AG09319 (cell line): ENCODE measurements at places on chromosomes 1 and 21.

DNA sequence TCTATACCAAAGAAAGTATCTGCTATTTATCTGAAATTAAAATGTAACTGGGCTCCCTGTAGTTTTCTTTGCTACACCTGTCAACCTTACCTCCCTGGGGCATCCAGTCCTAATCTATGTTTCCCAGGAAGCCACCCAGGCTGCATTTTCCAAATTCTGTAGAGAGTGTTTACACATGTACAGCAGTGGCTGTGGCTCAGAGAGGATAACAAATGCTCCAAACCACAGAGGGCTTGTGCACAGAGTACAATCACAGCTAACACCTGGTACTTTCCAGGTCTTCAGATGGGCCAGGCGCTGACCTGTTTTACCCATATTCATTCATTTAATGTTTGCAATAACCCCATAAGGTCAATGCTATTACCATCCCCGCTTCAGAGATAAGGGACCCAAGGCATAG is 146.5 kb upstream of the TNR start:
- DNase-seq = no peak

GRCh38 chr1:92957030-92957734 is 4.1 kb downstream of the DIPK1A start:
- DNase-seq = no peak

- DNase-seq = no peak
These were observed 59.2 kb upstream of the MORC3 start for GRCh38 chr21:36260802-36261201.

DNA sequence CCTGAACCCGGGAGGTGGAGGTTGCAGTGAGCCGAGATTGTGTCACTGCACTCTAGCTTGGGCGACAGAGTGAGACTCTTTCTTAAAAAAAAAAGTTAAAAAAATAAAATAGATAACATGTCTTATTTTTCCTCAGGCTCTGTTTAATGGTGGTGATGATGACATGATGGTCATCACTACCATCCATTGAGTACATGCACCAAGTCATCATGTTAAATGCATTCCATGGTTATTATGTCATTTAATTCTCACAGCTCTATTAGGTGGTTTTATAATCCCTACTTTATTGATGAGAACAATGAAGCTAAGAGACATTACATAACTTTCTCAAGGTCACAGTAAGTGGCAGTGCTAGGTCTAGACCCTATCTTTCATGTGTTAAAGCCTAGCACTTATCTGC is 34.4 kb upstream of the MAB21L3 start:
- no peak for DNase-seq

GRCh38 chr1:45822644-45823043 is 19.2 kb downstream of the MAST2 start:
- DNase-seq = no peak

DNA sequence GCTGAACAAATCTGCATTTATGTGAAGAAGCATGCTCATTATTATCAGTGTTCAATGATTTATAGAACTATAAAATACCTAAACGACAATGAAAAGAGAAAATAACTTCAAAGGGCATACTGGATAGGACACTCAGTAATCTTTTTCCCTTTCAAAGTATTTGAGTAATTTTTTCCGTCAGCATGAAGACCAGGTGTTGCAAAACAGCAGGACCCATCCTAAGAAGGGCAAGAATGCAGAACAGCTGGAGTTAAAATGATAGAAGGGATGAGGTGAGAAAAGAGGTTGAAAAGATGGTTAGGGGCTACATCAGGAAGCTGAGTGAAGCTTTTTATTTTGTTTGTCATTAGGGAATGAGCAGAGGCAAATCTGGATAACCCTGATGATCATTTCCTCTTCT is 7.1 kb upstream of the RGS18 start:
- DNase-seq = no peak

DNA sequence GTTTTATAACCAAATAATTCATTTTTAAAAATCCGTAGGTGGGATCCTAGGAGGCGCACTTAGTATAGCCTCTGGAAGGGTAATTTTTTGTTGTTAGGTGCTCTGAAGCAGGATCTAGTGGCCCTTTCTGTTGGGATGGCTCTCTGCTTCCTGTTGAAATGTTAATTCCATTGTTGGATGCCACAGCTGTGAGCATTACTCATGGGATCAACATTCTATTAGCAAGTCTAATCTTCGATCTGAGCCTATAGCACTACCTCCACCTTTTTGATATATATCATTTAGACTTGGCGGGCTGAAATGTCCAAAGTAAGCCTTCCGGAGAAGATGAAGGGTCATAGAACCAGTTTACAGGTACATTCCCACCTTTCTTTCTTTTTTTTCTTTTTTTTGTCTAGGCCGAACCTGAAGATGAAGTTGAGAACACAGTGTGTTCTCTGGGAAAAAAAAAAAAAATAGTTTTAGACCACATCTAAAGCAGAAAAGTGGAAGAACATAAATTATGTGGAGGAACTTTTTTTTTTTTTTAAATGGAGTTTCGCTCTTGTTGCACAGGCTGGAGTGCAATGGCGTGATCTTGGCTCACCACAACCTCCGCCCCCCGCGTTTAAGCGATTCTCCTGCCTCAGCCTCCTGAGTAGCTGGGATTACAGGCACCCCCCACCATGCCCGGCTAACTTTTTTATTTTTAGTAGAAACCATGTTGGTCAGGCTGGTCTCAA is 1.4 kb downstream of the CXADR start:
- no peak for DNase-seq

DNA sequence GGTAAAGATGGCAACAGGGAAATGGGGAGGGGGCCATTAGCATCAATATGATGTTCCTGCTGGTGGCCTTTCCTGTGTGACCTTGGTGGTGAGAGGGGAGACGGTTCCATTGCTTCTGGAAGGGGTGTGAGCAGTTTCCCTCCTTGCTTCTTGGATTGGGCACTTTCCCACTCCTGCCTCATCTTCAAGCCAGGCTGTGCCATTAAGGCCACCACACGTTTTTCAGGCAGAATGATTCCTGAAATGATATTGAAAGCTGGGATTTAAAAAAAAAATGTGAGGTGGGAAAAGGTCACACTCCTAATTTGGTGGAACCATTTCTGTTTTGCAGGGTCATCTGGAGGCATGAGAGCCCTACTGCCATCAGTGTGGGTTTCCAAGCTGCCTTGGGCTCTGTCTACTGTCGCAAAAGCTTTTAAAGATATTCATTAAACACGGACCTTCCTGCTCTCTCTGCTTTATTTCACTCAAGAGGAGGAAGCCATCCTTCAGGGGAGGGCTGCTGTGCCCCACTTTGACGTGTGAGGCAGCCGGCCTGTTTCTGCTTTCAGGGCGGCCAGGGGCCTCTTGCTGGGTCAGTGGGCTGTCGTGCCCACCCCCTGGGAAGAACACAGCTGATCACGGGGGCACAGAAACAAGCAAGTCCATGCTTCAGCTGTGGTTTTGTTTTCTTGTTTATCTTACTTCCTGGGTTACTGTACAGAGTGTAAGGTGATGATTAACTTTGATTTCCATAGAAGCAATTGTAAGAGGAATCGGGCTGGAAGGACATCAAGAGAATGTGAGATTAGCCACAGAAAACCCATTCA is 8.0 kb downstream of the RIIAD1 start:
- DNase-seq = no peak

- no peak for DNase-seq
These were observed 7.3 kb upstream of the DEDD start for GRCh38 chr1:161139766-161140165.

DNA sequence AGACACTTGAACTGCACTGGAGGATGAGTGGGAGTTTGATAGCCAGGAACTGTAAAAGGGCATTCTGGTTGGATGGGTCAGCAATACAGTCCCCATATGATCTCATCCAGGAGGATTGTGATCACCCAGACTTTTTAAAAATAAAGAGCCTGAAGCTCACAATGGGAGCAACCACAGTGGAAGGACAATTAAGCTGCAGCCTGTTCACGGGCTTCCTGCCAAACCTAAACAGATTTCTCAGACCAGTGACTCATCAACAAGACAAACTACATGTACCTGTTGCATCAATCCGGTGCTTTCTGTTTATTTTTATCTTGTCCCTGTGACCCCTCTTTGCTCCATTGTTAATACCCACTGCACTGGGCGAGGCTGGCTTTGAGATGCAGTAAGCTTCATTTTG is 52.3 kb downstream of the PAPPA2 start:
- no peak for DNase-seq

GRCh38 chr1:117341123-117341522 is 26.1 kb upstream of the MAN1A2 start:
- DNase-seq = no peak

GRCh38 chr1:147625362-147625995 is 44.8 kb downstream of the ACP6 start:
- no peak for DNase-seq

DNA sequence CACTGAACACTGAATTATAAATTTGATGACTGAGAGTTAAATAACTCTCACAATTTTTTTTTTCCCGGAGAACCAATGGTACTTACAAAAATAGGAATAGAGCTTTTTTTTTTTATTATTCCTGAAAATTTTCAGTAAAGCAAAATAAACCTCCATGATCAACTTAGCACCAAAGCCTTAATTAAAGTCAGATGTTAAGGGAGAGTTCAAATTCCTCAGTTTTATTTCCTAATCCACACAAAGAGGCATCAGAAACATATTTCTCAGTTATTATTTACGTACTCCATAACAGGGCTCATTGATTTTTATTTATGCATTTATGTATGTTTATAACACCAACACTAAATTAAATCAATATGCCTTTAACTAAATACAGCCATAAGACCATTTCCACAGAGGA is 55.5 kb downstream of the PLPPR5 start:
- DNase-seq = no peak

DNA sequence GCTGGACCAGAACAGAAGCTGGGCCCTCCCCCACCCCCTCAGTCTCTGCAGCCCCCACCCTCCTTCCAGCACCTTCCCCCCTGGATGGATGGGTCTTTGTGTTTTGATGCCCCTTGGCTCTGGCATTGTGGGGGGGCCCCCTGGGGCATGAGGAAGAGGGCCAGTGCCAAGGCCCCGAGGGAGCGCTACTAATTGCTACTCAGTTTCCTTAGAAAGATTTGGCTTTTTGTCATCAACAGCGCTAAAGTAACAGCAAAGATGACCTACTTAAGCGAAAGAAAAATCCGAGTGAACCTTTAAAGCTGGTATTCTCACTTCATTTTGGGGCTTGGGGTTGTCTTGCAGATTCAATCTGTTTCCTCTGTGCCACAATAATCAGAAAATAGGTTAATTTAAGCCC is 63.5 kb downstream of the SKI start:
- DNase-seq = no peak

- DNase-seq = no peak
These were observed 268.6 kb downstream of the SETD4 start for GRCh38 chr21:35791541-35792325.

- DNase-seq = no peak
These were observed 51.3 kb downstream of the GPR161 start for GRCh38 chr1:168085401-168085872.

GRCh38 chr1:88744142-88744541 is 60.1 kb downstream of the PKN2 start:
- no peak for DNase-seq

GRCh38 chr1:97033949-97034348 is 312.4 kb downstream of the PTBP2 start:
- no peak for DNase-seq

DNA sequence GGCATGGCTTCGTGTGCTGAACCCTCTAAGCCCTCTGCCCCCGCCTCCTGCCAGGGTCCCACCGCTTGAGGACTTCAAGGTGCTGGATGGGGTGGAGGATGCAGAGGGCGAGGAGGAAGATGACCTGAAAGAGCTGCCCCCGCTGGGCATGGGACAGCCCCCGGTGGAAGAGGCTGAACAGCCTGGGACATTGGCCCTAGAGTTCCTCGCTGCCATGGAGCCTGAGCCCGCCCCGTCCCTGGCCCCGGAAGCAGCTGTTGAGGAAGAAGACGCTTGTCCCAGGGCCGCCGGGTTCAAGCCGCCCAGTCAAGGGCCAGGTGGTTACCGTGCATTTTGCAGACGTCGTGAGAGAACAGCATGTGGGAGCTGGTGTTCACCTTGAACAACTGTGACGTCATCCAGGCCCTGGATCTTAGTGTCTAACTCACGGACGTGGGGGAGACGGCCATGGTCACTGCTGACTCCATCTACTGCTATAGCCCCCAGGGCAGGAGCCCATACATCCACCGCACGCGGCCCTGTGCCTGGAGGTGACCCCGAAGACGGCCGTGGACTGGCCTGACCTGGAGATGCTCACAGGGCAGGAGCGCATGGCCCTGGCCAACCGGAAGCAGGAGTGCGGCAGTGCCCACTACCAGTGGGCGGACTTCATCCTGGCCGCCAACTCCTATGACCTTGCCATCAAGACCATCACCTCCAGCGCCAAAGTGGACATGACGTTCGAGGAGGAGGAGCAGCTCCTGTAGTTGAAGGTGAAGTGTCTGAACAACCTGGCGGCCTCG is 90.1 kb downstream of the PPP1R12B start:
- no peak for DNase-seq

DNA sequence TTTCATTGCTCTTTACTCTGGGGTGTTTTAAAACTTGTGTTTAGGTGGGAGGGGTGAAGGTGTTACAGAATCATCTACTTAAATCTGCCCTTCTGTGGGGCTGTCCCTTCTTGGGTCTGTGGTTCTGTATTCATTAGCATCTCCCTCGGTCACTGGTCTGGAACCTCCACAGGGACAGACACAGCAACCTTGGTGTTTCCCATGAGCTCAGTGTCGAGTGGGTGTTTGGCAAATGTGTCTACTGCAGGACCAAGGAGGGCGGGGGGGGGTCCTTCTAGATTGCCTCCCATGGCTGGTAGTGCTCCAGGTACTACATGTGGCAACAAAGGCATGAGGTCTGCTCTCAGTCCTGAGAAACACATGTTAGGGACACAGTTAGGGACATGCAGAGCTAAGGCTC is 273.4 kb downstream of the PCP4 start:
- DNase-seq = no peak

DNA sequence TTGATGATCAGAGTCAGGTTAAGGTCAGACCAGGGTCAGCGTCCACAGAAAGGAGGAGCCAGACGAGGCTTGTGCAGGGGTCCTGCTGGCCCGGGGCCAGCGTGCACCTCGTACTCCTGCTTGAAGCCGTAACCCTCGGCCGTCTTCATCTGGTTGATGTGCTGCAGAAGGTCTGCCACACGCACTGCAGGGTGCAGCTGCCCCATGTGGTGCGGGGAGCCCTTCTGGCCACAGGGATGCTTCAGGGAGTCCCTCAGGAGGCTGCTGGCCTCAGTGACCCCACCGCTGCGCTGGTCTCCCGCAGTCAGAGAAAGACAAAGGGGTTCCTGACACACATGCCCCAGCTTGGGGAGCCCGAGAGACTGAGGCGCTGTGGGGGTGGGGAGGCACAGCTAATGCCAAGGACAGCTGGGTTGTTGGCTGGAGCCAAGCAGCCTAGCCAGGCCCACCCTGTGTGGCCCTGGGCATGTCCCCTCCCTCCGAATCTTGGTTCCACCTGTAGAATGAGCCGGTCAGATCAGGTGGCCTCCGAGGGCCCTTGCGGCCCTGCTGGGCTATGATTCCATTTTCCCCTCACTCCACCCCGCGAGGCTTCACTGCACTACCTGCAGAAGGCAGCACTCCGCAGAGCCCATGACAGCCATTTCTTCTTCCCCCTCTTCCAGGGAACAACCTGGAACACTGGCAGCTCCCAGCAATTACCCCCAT is 251.9 kb downstream of the PTPRU start:
- DNase-seq = no peak

- no peak for DNase-seq
These were observed 522 bp downstream of the DISP3 start for GRCh38 chr1:11479375-11479979.

- no peak for DNase-seq
These were observed 77.7 kb downstream of the GPR88 start for GRCh38 chr1:100615686-100616085.
